Activated CD4-positive, alpha-beta T cell treated with anti-CD3 and anti-CD28 coated beads for 1 hour (primary cell): ENCODE measurements at places on chromosomes 2 and 18.

DNA sequence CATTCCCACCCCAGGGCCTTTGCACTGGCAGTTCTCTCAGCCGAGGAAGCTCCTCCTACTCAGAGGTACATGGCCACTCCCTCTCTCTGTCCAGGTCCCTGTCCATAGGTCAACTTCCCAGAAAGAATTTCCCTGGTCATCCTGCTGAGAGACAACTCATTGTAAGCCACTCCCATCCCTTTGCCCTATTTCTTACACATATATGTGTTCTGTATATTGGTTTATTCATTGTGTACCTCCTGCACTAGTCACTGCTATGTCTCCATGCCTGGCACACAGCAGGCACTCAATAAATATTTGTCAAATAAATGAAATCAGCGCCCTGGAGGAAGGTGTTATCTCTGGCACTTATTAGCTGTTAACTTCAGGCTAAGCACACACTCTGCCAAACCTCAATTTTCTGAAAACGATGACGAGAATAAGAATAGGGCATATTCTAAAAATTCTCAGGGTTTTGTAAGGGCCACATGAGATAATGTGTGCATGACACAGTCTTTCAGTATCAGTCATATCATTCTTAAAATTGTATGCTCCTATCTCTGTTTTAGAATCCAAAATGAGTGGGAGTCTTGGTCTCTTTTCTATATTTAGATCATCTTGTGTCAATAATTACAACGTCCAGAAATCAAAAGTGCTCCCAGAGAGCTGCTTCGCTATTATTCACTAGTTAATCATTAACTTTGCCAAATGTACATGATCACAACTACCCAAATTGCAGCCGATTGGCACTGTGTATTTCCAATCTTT lies 198.0 kb downstream of the ALK start:
- DNase-seq = no peak

DNA sequence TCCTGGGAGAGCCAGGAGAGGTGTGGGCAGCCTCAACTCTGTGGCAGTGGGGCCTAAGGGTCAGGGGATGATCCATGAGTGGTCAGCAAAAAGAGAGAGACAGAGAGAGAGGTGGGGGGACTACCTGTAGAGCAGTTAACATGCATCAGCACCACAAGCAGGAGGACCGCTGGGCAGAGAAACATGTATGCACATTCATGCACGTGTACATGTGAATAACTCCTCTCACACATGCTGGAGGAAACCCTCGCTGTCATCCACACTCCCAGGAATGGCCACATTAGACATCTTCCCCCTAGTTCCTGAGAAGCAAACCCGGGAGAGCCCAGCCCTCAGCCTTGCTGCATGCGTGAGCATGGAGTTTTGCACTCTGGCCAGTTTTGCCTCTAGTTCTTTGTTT lies 166.1 kb downstream of the SMAD7 start:
- DNase-seq = no peak

DNA sequence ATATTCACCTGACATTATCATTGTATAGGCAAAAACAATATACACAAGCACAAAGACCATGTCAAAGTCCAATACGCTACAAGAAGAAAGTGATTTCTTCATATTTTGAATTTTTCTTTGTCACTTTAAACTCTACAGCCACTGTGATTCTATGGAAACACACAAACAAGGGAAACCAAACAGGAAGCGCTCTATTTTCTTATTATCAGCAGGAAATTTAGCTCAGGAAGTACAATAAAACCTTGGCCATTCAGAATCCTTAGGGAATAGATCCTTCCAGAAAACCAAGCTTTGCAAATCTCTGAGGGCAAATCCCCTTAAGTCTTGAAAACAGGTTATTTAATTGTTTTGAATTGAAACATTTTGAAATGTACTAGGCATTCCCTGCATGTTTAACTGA lies 336.2 kb downstream of the EPHA4 start:
- DNase-seq = no peak

GRCh38 chr2:168708080-168708479 lies 94.4 kb upstream of the NOSTRIN start:
- no peak for DNase-seq

DNA sequence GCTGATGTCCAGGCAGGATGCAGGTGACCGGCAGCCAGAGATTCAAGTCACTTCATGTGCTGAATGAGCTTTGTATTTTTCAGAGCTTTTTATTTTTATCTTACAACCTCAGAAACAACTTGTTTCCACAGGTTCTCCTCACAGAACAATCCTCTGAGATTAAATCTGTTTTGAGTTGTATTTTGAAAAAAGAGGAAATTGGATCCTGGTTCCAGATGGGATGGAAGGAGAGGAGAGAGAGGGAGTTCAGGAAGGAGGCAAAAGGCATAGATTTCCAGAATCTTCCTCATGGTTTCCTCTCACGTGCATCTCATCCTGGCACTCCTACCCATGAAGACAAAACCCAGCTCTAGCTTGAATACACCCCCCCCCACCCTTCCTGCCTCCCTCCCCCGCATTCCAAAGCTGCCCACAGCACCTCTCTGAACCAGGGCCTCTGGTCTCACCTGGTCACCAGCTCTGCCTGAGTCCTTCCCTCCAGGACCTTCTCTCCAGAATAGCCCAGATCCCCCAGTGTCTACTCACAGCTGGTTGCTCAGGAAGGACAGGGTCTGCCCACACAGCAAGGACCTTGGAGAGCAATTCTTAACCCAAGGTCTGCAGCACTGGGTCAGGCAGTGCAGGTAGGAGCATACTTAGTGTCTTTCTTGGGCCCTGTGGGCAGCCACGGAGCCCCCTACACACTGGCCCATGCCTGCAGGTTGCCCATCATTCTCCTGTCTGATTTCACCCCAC lies 104.7 kb downstream of the ZFP36L2 start:
- DNase-seq = no peak

DNA sequence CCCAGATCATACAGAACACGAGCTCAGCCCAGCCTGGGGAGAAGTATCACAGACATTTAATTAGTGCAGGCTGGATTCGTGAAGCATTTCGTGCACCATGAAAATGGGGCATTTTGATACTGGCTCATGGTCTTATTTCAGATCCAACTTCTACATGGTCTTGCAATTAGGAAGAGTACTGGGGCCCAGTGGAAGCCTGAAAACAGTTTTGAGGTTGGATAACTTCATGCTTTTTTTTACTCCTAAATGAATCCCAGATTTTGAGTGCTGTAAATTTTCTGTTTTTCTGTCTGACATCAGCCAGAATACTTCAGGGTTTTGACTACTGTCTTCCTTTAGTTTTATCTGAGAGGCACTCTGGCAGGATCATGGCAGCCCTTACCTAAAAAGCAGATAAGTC lies 160.1 kb downstream of the GFPT1 start:
- no peak for DNase-seq
